ENCODE measurements at places on chromosomes 4 and X.

- DNase-seq: no peak
These were observed 127.0 kb upstream of the DDIT4L start for GRCh38 chr4:100317032-100317864.

DNA sequence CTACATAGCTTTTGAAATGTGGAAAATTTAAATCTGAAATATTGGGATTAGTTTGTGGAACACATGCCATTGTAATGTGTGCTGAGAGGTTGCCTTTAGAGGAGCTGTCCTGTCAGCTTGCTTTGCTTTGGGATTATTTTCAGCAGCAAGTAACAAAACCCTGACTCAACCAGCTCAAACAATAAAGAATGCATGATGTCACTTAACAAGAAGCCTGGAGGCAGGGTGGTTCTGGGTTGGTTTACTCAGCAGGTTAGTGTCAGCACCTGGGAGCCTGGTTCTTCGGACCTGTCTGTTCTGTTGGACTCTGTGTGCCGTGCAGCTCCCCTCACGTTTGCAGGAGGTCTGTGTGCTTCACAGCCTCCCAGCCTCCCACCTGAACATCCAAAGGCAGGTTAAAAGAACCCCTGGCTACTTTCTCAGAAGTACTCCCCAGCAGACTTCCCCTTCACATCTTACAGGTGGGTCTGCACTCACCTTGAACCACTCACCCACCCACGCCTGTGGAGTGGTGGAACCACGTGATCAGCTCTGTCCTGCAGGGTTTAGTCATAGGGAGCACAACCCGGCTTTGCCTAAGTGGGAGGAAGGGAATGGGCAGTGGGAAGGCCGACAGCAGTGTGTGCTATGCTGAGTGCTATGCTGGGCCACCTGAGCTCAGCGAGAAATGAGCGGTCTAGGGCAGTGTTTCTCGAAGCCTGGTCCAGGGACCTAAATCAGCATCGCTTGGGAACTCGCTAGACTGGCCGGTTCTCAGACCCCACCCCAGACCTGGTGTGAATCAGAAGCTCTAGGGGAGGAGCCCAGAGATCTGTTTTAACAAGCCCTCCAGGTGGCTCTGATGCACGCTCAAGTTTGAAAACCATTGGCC is 20.4 kb downstream of the TMEM131L start:
- no peak for DNase-seq

DNA sequence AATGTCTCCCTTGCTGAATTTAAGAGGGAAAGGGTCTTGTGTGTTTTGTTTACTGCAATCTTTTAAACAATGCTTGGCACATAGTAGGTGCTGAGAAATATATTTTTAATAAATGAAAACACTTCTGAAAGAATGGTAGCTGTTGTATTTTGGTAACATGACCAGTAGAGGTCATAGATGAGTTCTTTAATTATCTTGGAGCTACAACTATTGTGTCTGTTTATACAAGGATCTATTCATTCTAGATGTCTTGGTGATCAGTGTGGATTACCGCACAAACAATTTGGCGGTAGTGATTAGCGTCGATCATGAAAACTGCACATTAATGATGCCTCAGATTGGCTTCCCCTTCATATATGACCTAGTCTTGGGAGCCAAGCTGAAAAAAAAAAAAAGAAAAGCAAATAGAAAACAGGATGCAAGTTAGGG is 21.4 kb upstream of the SCRG1 start:
- DNase-seq: no peak

DNA sequence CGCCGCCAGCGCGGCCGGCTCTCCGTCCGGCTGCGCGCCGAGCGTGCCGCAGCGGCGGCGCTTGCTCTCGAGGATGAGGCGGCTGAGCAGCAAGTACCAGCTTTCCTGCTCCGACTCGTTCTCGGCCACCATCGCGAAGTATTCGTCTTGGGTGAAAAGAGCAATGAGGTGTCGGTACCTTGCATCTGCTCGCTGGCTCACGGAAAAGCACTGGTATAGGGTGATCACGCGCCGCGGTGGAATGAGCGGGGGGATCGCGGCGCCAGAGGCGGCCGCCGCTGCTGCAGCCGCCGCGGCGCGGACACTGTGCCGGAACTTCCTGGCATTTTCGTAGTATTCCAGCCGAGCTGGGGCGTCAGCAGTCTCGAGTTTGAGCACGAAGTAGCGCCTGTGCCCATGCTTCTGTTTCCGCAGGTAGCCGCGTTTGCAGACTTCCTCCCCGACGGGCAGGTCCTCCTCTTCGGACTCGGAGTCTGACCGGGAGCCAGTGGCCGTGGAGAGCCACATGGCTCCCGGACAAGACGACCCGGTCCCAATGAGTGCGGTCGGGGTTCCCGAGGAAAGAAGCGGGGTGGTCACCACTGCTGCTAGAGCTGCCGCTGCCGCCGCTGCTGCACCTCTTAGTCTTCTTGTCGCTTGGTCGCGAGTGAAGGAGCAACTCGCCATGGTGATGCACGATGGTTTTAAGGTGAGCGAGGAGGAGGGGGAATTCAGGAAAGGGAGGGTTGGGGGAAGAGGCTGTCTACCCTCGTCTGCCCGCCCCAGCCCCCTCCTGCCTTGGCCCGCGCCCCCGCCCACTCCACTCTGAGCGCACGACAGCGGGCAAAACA is 469 bp downstream of the IRS4 start:
- DNase-seq: no peak

DNA sequence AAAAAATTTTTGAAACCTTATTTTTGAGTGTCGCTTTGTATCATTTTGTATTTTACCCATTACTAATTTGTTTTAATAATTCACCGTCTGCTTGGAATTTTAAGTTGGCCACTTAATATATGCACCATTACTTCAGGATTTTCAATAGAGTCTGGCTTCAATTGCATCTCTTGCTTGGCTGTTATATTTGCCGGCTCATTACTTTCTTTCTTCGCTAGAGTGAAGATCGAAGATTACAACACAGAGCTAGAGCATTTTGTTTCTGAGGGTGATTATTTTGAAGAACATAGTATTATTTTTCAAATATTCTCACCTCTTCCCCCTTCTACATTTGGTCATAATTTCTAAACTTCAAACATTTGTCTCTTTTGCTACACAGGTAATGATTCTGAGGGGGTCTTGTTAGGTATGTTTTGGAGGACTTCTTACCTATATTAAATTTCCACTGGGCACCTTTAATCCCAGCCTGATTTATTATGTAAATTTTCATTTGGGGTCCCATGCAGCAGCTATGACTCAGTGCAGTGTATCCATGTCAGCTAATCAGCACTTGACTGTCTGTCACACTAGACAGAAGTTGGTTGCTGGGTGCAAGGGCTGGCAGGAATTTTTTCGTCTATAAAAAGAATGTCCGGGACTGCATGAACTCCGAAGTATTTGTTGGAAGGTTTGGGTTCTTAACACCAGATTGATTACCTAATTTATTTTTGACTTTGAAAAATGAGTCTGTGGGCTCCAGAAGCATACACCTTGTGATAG is 18.6 kb downstream of the TBC1D1 start:
- DNase-seq: no peak

DNA sequence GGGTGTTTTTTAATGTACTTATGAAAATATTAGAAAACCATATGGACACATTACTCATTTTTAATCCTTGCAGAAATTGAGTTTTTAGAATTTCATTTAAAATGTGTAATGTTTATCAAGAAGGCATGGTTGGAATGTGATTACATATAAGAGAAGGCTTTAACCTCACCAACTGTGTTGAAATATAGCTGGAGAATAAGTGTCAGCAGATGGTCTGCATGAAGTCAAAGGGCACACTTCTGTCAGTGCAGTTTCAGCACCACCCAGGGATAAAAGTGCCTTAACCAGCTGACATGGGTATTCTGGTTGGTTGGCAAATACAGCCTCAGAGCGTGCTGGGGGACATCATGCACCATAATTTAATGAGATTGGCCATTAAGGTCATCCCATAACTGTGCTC is 21.2 kb upstream of the ANTXR2 start:
- DNase-seq: no peak

- no peak for DNase-seq
These were observed 416.6 kb upstream of the MAGEB18 start for GRCh38 chrX:25721564-25721963.

DNA sequence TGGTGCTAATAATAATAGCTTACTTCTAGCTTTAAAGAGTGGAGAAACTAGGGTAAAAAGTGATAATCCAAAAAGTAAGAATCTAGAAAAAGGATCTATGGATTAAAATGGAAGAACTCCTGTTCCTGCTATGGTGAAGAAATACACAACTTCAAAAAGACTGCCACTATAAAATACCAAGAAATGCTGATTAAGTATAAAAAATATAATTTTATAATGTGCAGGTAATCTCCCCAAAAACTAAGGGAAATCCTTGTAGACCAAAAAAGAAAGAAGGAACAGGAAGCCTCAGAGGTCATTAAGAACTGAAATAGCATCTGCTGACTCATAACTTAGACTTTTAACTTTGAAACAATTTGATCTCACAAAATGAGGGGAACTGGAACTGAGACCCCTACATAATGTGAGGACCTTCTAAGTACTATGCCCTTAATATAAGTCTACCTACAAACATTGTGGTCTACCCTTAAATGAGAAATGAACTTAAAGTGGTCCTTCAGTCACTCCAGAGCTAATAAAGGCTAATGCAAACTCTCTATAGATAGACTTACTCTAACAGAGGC is 50.6 kb upstream of the SRPX start:
- no peak for DNase-seq

- DNase-seq: no peak
These were observed 30.6 kb downstream of the HERC6 start for GRCh38 chr4:88409206-88409605.

DNA sequence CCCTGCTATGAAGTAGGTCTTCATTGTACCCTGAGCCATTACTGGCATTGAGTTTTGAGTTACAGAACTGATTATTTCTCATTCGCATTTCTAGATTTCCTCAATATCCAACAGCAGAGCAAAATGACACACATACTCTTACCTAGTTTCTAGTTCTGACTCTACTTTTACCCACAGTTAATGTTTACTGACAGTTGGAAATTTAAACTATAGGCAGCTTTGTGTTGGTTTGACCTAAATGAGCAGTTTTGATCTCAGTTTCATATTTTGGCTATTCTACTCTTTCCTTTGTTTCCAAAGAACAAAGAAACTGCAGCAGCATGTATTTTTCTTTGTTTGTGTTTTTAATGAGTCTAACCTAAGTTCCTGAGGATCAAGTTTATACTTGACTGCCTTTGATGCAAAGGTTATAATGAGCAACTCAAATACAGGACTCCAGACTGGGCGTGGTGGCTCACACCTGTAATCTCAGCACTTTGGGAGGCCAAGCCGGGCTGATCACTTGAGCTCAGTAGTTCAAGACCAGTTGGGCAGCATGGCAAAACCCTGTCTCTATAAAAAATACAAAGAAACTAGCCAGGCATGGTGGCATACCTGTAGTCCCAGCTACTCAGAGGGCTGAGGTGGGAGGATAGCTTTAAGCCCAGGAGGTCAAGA is 30.4 kb downstream of the TXK start:
- no peak for DNase-seq

DNA sequence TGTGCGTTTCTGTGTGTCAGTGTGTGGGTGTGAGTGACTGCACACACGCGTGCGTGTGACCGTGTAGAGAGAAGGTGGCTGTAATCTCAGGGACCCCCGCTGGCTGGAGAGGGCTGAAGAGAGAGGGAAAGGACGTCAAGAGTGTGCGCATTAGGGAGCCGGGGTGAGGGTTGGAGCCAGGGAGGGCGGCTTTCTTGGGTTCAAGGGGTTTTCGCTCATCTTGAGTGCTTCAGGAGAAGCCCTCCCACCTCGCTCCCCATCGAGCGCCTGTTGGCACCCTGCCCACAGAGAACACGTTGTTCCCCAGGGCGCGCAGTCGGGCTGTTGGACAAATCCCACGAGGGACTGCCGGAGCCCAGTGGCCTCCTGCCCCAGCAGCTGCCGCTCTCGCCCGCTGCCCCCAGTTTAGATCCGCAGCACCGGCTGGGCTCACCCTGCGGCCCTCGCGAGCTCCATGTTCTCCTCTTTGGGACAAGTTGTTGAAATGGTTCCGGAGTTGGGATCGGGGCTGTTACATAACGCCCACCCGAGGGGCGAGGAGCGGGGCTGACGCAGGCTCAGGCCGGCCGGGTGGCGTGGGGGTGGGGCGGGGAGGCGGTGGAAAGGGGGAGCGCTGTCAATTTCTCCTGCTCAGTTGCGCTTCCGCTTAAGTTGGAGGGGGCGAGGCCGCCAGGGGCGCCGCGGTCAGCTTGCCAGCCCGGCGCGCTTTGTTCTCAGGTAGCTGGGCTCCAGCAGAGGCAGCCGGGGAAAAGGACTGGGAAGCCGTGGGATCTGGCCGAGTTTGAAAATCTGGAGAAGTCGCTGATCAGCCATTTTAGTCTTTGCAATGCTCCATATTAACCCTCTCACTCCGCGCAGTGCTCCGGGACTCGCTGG is 1.6 kb downstream of the GRIA2 start:
- no peak for DNase-seq

GRCh38 chr4:54475546-54475945 is 182.2 kb upstream of the KIT start:
- DNase-seq: no peak

- no peak for DNase-seq
These were observed 206.7 kb downstream of the MGST2 start for GRCh38 chr4:139872274-139872673.

DNA sequence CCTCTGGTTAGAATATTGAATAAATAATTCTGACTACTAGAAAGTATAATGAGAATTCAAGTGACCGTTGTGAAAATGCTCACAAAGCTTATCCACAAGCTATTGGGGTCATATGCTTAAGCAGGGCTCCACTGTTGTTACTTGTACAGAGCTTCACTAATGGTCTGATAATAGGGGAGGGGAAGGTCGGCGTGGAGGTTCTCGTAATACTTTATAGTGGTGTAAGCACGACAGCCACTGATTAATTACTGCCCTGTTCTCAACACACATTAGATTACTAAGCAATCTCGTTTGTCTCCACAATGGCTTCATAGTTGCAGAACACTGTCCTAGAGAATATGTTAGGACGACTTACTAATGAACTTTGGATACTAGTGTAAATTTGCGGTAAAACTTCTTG is 11.6 kb downstream of the UNC5C start:
- DNase-seq: no peak

DNA sequence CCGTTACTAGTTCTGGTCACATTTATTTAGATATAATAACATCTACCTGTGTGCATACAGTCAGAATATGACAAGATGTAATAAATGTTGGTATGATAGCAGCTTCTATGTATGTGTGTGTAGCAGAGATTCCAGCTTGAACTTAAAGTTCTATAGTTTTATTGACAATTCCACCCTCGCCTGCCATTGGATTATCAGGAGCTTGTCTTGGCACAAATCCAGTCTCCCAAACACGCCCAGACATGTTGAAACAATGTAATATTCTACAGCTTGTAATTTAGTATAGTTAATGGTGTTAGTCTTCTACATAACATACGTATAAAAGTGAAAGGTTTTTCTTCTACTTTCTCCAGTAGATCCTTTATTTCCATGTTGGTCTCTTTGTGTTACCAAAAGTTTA is 44.4 kb downstream of the BBS12 start:
- no peak for DNase-seq
